Smooth muscle cell of the pulmonary artery (primary cell): ENCODE measurements at places on chromosomes 1 and 21. TPM values are rescaled to one million over a fixed set of nuclear protein-coding genes. Genes with fewer than 3 reads are reported as not detected.

Gene VANGL2
- 0.07 and 0.46 TPM in 2 replicates for total RNA-seq

Gene CTBS
- total RNA-seq: 21.1 and 22.9 TPM in 2 replicates

Gene SPATA45
- total RNA-seq: not detected in 2 replicates

Gene CCDC185
- total RNA-seq: not detected in 2 replicates

Gene MTARC2
- 5.3 and 10.5 TPM in 2 replicates for total RNA-seq

Gene SERTAD4
- 13.6 and 22.2 TPM in 2 replicates for total RNA-seq

Gene TNNI3K
- not detected in 2 replicates for total RNA-seq

Gene HIVEP3
- total RNA-seq: 0.46 and 2.1 TPM in 2 replicates

Gene TPTE
- total RNA-seq: not detected in 2 replicates

Gene ABCA4
- total RNA-seq: 0.65 and 0.83 TPM in 2 replicates

Gene FMO5
- total RNA-seq: 0.43 and 1.4 TPM in 2 replicates

Gene SLC1A7
- 0.52 and 1.1 TPM in 2 replicates for total RNA-seq

Gene MAB21L3
- total RNA-seq: 0.03 and 0.07 TPM in 2 replicates

Gene MCOLN3
- 0.72 and 0.73 TPM in 2 replicates for total RNA-seq

Gene CSRP1
- total RNA-seq: 424 and 452 TPM in 2 replicates

Gene LIN28A
- not detected in 2 replicates for total RNA-seq

Gene GSTM2
- 26.5 and 27.1 TPM in 2 replicates for total RNA-seq

Gene FCER1A
- not detected in 2 replicates for total RNA-seq

Gene AQP10
- 0.07 and 0.13 TPM in 2 replicates for total RNA-seq
